ENCODE measurements at places on chromosomes 7 and 10.
A peak's percentile ranks its signal among the peaks of the same experiment; 100 is the strongest.

- no peak for DNase-seq
Observed at GRCh38 chr7:45071528-45071927, 17.2 kb downstream of the NACAD start.

DNA sequence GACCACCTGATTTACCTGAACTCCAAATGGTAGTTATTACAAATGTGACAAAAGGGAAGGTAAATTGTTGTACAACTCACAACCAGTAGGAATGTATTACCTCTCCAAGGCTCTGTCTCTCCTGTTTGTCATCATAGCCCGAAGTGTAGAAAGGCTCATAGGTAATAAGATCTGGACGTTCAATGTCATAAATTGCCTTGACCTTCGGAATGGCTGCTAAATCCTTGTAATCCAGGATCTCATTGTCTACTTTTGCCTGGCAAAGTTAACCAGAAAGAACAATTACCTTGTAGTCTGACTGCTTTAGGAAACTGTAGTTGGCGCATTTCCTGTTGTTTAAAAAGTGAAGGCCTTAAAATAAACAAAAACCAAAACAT is 68.6 kb upstream of the AFAP1L2 start:
- no peak for DNase-seq

DNA sequence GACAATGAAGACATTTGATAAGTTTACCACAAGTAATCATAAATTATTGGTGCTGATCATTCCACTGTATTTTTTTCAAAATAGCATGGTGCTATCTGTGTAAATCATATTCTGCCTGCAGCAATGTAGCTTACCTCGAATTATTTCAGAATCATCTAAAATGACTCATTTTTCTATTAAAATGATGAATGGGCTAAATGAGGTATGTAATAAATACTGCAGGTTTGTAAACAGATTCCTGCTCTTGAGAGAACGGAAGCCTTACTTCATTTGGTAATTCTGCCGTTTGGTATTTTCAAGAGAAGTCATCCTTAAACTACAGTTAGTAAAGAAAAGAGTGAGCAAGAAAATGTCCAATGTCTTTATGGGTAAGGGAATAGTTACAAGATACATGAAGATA is 115.9 kb downstream of the CHCHD3 start:
- no peak for DNase-seq

DNA sequence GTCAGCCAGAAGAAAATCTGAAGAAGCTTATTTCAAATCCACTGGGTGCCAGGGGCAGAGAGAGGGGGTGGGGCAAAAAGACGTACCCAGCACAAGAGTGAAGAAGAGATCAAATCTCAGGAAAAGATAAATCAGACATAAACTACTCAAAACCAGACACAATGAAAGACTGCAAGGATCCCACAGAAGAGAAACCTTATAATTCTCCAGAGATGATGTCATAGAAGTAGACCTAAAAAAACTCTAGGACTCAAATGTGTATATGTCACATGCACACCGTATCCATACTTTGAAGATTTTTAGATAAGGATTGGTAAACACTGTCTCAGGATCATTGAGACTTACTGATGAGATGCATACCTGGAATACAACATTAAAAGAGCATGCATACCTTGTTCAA is 98.5 kb upstream of the PIK3CG start:
- DNase-seq, result no peak

DNA sequence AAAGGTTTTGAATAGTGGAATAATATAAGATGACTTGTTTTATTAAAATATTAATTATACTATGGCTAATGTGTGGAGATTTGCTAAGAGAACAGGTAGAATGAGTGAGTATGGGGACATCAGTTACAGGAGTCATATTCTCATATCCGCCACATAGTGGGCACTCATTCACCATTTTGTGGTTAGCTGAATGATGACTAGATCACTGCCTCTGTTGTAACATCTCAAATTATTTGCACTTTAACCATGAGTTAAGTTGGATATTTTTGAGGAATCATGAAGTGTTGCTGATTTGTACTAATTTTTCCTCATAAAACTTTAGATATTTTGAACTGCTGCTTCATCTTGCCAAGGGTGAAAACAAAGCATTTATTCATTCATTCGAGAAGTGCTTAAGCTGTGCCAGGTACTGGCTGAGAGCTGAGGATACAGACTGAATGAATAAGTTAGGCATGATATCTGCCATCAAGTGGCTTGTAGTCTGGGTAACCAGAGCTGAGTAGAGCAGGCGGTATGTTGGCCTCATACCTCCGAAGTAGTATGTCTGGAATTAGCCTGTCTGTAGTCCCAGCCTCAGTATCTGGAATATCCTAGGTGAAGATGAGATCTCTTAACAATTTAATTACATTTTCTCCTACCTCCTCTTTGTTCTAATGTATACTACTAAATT is 100.5 kb downstream of the ZEB1 start:
- DNase-seq, result no peak

DNA sequence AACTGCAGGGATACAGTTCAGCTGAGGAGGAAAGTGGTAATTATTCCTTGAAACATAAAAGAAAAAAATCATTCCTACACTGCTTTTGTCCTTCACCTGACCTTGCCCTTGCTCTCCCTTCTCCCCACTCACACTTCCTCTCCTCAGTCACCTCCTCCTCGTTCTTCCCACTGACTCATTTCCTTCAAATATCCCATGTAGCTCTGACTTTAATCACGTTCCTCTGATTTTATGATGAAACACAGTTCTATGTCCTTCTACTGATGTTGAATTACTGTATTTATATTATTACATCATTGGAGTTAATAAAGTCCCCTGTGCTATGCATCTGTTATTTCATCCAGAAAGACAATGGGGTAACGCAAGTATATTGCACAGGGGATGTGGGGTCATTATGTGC is 575.6 kb downstream of the POM121L12 start:
- no peak for DNase-seq

- DNase-seq, result no peak
Observed at GRCh38 chr10:49356181-49356580, 39.7 kb downstream of the DRGX start.

DNA sequence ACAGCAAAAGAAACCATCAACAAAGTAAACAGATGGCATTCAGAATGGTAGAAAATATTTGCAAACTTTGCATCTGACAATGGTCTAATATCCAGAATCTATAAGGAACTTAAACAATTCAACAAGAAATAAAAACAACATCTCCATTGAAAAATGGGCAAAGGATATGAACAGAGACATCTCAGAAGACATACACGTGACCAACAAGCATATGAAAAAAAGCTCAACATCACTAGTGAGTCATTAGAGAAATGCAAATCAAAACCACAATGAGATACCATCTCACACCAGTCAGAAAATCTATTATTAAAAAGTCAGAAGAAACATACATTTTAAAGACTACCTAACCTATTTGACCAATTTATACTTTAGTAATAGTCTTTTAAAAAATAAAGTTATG is 571.3 kb upstream of the NRG3 start:
- DNase-seq, result no peak

GRCh38 chr10:16976803-16977202 is 152.8 kb downstream of the CUBN start:
- no peak for DNase-seq

DNA sequence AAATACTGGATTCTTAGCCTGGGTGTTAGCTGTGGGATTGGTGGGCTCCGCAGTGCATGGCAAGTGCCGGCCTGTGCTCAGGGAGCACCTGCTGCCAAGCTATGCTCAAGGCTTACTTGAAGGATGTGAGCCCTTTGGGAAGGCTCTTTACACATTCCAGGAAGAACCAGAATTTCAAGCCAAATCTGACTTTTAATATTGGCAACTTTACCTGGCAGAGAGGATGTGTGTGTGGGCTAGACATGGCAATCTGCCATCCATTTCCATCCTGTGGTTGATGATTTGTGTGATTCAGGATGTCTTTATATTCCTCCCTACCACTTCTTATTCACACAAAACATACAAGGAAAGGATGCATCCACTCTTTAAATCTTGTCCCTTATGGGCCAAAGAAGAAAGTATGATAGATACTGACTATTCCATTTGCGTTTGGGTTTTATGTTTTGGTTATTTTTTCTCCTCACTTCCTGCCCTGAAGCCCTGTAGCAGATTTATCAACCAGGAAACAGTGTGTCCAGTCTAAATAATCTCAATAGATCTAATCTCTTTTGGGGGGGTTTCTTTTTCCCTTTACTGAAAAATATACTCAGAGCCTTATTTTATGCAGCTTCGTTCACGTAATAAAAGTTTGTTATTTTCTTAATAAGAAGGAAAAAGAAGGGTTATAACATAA is 247.1 kb downstream of the COBL start:
- DNase-seq, result no peak

- DNase-seq, result no peak
Observed at GRCh38 chr7:29749701-29750321, 56.5 kb upstream of the WIPF3 start.

- DNase-seq, result no peak
Observed at GRCh38 chr7:78002021-78002420, 203.4 kb downstream of the PHTF2 start.

- no peak for DNase-seq
Observed at GRCh38 chr10:78849115-78849514, 219.7 kb upstream of the ZMIZ1 start.

DNA sequence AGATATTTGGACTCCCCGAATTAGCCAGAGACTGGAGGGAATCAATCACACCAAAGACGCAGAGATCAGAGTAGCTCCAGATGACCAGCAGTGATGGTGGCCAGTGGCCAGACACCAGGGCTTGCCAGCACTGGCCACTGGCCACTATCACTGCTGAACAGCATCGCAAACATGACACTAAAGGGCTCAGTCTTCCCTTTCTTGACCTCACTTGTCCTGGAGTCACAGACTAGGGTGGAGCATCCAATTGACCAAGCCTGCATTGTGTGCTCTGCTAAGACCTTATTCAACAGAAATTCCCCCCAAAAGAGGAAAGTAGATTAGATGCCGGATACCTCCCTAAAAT is 234.7 kb downstream of the CREB5 start:
- no peak for DNase-seq

GRCh38 chr10:97648562-97649404 is 8.3 kb downstream of the PI4K2A start:
- peak; percentile 69 for DNase-seq

DNA sequence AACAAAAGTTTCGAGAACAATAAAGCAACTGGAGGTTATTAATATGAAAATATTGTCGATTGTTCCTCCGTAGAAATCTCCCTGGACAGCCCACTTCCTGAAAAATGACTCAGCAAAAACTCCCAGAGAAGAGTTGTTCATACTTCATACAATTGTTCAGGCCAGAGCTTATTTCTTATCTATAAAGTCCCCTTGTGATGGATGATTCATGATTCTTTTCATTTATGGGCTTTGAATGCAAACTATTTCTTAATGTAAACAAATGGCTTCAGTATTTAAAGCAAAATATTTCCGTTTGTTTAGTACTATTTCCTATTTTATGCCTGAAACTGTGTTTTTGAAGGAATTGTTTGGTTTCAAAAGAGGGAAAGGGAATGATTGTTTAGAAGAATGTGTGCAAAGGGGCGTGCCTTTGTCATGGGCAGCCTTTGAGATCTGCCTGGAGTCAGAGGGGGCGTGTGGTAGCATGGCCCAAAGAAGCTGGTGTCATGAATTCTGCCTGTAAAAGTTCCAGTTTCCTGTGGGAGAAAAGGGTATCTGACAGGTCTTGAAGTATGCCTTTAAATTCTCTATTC is 26.2 kb upstream of the EXOC6 start:
- DNase-seq, result peak; percentile 68

DNA sequence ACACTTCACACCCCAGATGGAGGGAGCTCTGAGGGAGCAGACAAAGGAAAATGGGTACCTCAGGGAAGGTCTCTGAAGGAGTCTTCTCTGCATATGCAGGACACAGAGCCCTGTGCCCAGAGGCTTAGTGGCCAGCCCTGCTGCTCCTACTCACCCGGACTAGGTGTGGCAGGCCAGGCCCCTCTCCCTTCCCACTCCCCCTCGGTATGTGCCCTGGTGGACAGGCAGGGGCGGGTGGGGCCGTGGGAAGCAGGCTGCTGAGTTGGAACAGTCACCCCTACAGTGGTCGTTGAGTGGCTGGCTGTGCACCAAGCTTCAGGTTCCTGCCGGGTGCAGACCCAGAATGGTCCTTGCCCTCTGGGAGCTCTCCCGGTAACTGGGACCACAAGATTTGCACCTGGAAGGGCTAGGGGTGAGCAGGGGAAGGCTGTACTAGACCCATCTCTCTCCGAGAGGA is 68.6 kb downstream of the ZMIZ1 start:
- DNase-seq, result peak; percentile 60

- no peak for DNase-seq
Observed at GRCh38 chr10:127047878-127048238, 142.6 kb downstream of the DOCK1 start.

- no peak for DNase-seq
Observed at GRCh38 chr10:1577945-1578344, 159.4 kb downstream of the ADARB2 start.

All from Kasumi-1 (cell line).